GM23248 (cell line): ENCODE measurements at places on chromosomes 11 and 22. TPM values are rescaled to one million over a fixed set of nuclear protein-coding genes. Genes with fewer than 3 reads are reported as not detected.

DSCAML1 gene
- not detected in 2 replicates for total RNA-seq

LINC01488 gene
- total RNA-seq, result not detected in 2 replicates

FSHB gene
- total RNA-seq, result not detected in 2 replicates

ANO1 gene
- 0.97 TPM in 1 of 2 replicates, not detected in the other for total RNA-seq

NRIP3 gene
- total RNA-seq, result 10.8 and 12.0 TPM in 2 replicates

MS4A15 gene
- not detected in 2 replicates for total RNA-seq

GLYATL1 gene
- not detected in 2 replicates for total RNA-seq

KDM4D gene
- total RNA-seq, result 0.43 and 1.4 TPM in 2 replicates

SCARF2 gene
- total RNA-seq, result 45.6 and 46.9 TPM in 2 replicates

CHST1 gene
- total RNA-seq, result not detected in 2 replicates

TRIM48 gene
- not detected in 2 replicates for total RNA-seq

- no peak overlapping the region for H3K4me3 ChIP-seq
- no peaks in the 10 kb centered on the region for H3K27me3 ChIP-seq
- DNase-seq, result no peak
Observed at GRCh38 chr11:11558396-11558795, 63.4 kb downstream of the GALNT18 start.

- H3K4me1 ChIP-seq, result no peaks in the 10 kb centered on the region
- H3K4me3 ChIP-seq, result no peak overlapping the region
- no peak overlapping the region for H3K27ac ChIP-seq
- H3K36me3 ChIP-seq, result no peaks in the 10 kb centered on the region
Observed at GRCh38 chr22:48464246-48464645, 1363.4 kb downstream of the BRD1 start.

GRCh38 chr11:76316726-76317125 lies 64.2 kb downstream of the THAP12 start:
- H3K27ac ChIP-seq, result no peak overlapping the region
- H3K27me3 ChIP-seq, result peaks cover 9% of the 10 kb centered on the region; the same call in 1 of the 2 replicates
- 0 out of 2 replicates have a peak, but pooled peaks cover 8% of the 10 kb centered on the region for H3K4me1 ChIP-seq
- no peaks in the 10 kb centered on the region for H3K36me3 ChIP-seq
- DNase-seq, result no peak

DNA sequence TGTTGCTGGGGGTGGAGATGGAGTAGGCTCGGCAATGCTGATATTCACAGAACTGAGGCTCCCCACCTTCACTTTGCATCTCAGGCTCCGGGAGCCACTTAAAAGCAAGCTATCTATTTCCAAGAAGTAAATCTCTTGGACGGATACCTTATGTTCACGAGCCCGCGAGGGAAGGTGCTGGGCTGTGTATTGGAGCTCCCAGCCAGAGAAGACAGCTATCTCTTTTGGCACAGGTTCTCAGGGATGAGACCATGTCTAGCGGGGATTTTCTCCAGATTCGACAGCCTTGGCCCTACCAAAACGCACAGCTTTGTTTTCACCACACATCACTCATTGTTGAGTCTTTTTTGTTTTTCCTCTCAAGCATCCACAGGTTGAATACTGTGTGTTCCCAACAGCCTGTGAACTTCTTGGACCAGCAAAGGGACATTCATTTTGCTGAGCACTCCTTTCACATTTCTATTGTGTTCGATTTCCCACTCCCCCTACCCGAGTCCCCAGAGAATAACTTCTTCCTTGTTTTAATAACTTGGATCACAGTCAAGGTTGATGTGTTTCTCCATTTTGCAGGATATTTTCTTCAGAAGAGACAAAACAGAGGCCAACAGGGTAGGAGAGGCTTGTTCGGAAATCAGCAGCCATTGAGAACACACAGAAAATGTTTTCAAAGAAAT lies 23.3 kb downstream of the WT1 start:
- DNase-seq, result no peak
- H3K36me3 ChIP-seq, result no peaks in the 10 kb centered on the region
- peaks cover 47% of the 10 kb centered on the region for H3K27me3 ChIP-seq
- H3K4me3 ChIP-seq, result no peak overlapping the region
- no peak overlapping the region for H3K27ac ChIP-seq
- H3K4me1 ChIP-seq, result no peaks in the 10 kb centered on the region

DNA sequence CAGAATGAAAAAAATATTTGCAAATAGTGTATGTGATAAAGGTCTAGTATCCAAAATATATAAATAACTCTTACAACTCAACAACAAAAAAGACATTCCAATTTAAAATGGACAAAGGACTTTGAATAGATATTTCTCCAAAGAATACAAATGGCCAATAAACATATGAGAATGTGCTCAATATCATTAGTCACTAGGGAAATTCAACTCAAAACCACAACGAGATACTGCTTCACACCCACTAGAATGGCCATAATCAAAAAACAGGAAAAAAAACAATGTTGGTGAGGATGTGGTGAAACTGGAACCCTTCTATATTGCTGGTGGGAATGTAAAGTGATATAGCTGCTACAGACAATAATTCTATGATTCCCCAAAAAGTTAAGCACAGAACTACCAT lies 38.6 kb upstream of the RPS13 start:
- no peaks in the 10 kb centered on the region for H3K27me3 ChIP-seq
- no peak for DNase-seq
- no peak overlapping the region for H3K27ac ChIP-seq
- H3K4me3 ChIP-seq, result no peak overlapping the region

DNA sequence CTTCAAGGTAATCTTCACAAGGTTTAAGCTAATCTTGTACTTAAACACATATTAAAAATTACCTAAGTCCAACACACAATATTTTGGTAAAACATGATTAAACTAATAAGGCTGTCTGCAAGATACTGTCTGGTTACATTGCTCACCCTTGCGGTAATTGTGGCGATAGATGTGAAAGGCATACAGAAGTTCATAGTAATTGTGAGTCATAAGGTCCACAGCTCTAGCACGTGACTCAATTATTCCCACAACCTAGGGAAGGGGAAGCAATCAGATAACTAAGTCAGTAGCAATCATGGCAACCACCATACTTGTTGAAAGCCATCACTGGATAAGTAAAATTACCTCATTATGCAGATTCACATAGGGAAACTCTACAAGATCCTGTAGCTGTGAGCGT lies 30.5 kb upstream of the FNBP4 start:
- H3K36me3 ChIP-seq, result peaks cover 52% of the 10 kb centered on the region

- no peak overlapping the region for H3K27ac ChIP-seq
- no peaks in the 10 kb centered on the region for H3K27me3 ChIP-seq
- H3K4me1 ChIP-seq, result no peaks in the 10 kb centered on the region
Observed at GRCh38 chr22:42300259-42301076, 30.0 kb upstream of the TCF20 start.

GRCh38 chr11:93997741-93998140 lies 23.4 kb upstream of the HEPHL1 start:
- peaks cover 4% of the 10 kb centered on the region; the same call in 1 of the 2 replicates for H3K4me1 ChIP-seq
- no peak for DNase-seq
- H3K27me3 ChIP-seq, result no peaks in the 10 kb centered on the region
- H3K36me3 ChIP-seq, result no peaks in the 10 kb centered on the region

- H3K4me3 ChIP-seq, result no peak overlapping the region
- H3K36me3 ChIP-seq, result peaks cover 4% of the 10 kb centered on the region; the same call in 1 of the 2 replicates
- peak; percentile 33 for DNase-seq
Observed at GRCh38 chr22:20867179-20868024, 8.6 kb downstream of the SNAP29 start.

DNA sequence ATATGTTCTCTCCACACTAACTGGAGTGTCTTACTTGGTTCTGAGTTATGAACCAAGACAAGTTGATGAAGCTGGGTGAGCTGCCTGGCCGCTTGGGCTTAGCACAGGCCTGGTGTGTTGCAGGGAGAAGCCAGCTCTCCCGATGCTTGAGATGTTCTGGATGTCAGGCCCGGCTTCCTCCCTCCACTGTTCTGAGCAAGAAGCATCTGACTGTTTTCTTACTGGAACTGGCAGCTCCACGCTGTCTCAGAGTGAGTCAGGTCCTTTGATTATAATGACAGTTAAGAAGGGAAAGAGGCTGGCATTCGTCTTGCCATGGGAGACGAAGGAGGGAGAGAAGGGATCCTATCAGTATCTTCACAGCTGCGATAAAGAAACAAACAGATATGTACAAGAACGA lies 46.5 kb upstream of the CRTAM start:
- DNase-seq, result peak; percentile 86
- H3K4me3 ChIP-seq, result no peak overlapping the region
- no peaks in the 10 kb centered on the region for H3K36me3 ChIP-seq
- peaks cover 15% of the 10 kb centered on the region for H3K4me1 ChIP-seq
- peak overlapping the region; percentile 84 for H3K27ac ChIP-seq

- DNase-seq, result no peak
- H3K4me1 ChIP-seq, result no peaks in the 10 kb centered on the region
- H3K27me3 ChIP-seq, result no peaks in the 10 kb centered on the region
- no peak overlapping the region for H3K27ac ChIP-seq
- H3K4me3 ChIP-seq, result no peak overlapping the region
Observed at GRCh38 chr11:23413057-23413456, 552.8 kb upstream of the CCDC179 start.

DNA sequence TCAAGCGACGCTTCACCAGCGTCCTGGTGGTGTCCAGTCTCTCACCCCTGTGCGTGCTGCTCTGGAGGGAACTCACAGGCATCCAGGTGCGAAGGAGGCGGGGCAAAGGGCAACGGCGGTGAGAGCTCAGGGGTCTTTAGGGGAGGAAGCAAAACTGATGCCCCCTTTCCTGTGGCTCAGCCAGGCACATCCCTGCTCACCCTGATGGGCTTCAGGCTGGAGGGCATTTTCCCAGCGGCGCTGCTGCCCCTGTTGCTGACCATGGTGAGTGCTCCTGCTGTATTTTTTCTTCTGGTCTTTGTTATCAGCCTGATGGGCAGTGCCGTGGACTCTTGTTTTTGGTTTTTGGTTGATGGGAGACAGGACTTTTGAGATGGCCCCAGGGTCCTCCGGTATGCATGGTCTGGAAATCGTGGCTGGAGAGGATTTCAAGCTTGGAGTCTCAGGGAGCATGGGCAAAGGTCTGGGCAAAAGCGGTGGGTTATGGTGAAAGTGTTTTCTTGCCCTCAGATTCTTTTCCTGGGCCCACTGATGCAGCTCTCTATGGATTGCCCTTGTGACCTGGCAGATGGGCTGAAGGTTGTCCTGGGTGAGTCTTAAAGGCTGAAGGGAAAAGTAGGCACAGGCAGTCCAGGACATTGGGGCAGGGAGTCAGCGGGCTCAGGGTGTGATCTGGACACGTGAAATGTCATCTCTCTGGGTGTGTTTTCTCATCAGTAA lies 695 bp downstream of the RCE1 start:
- peak; percentile 43 for DNase-seq
- H3K4me1 ChIP-seq, result peaks cover 14% of the 10 kb centered on the region; the same call in 1 of the 2 replicates
- H3K36me3 ChIP-seq, result no peaks in the 10 kb centered on the region

DNA sequence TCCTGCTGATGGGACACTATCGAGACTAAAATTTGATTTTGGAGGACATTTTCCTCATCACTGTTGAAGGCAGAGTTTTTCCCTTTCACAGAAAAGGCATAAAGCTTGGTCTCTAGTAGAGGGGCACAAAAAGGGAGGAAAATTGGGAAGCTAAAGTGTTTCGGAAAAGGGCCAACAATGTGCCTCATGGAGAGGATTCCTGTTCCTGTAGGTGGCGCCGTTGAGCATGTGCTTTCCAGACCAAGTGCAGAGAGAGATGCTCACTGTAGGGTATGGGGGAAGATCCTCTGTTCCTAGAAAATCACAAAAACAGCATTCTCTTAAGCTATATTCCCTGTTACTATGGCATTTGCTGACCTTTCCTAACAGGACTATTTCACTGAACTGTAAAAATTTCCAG lies 18.4 kb upstream of the OR4C5 start:
- H3K4me3 ChIP-seq, result no peak overlapping the region
- no peak overlapping the region for H3K27ac ChIP-seq
- DNase-seq, result no peak
- H3K36me3 ChIP-seq, result no peaks in the 10 kb centered on the region
- H3K27me3 ChIP-seq, result no peaks in the 10 kb centered on the region

GRCh38 chr22:19037282-19038163 lies 84.7 kb downstream of the DGCR2 start:
- no peaks in the 10 kb centered on the region for H3K27me3 ChIP-seq
- no peaks in the 10 kb centered on the region for H3K4me1 ChIP-seq
- no peaks in the 10 kb centered on the region for H3K36me3 ChIP-seq
- DNase-seq, result no peak
- no peak overlapping the region for H3K27ac ChIP-seq
- no peak overlapping the region for H3K4me3 ChIP-seq

GRCh38 chr11:105667441-105667840 lies 57.6 kb downstream of the GRIA4 start:
- H3K27ac ChIP-seq, result no peak overlapping the region
- no peaks in the 10 kb centered on the region for H3K36me3 ChIP-seq
- no peaks in the 10 kb centered on the region for H3K27me3 ChIP-seq
- no peak overlapping the region for H3K4me3 ChIP-seq

GRCh38 chr22:39567135-39567946 lies 3.2 kb upstream of the CACNA1I start:
- no peak for DNase-seq
- no peaks in the 10 kb centered on the region for H3K27me3 ChIP-seq
- no peaks in the 10 kb centered on the region for H3K36me3 ChIP-seq
- no peaks in the 10 kb centered on the region for H3K4me1 ChIP-seq
- H3K27ac ChIP-seq, result no peak overlapping the region
- H3K4me3 ChIP-seq, result no peak overlapping the region

DNA sequence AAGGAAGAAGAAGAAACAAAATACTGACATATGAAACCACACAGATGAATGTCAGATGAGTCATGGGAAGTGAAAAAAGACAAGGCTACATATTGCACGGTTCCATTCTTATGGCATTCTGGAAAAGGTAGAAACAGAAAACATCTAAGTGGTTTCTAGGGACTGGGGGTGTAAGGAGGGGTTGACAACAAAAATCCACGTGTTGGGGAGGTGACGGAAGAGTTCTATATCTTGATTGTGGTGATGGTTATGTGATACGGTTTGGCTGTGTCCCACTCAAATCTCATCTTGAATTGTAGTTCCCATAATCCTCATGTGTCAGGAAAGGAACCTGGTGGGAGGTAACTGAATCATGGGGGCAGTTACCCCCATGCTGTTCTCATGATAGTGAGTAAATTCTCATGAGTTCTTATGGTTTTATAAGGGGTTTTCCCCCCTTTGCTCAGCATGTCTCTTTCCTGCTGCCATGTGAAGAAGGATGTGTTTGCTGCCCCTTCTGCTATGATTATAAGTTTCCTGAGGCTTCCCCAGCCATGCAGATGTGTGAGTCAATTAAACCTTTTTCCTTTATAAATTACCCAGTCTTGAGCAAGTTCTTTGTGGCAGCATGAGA lies 6.4 kb upstream of the ARFGAP3 start:
- H3K4me1 ChIP-seq, result peaks cover 8% of the 10 kb centered on the region
- H3K27ac ChIP-seq, result peak overlapping the region; percentile 58
- H3K36me3 ChIP-seq, result no peaks in the 10 kb centered on the region
- no peak overlapping the region for H3K4me3 ChIP-seq

DNA sequence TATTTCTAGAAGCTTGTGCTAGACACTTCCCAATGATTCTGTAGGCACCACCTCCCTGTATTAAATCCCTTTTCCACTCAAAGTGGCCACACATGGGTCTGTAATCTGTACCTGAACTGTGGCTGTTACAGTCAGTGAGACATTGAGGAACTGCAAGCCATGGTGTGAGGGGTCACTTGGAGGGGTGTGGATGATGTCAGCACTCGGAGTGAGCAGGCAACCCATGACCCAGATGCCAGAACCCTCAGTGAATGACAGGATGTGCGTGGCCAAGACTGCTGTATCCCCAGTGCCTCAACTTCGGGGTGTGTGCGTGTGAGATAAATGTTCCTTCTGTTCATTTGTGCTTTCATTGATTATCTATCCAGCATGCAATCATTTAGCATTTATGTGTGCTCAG lies 14.7 kb upstream of the SHANK3 start:
- H3K4me3 ChIP-seq, result no peak overlapping the region
- H3K27me3 ChIP-seq, result no peaks in the 10 kb centered on the region
- no peak for DNase-seq
